ENCODE measurements at places on chromosomes 11 and 22.
A peak's percentile ranks its signal among the peaks of the same experiment; 100 is the strongest.

- DNase-seq = no peak
Measured at GRCh38 chr11:120978701-120979100, 45.2 kb upstream of the TBCEL start.

- no peak for DNase-seq
Measured at GRCh38 chr11:334264-334994, 13.8 kb upstream of the IFITM3 start.

DNA sequence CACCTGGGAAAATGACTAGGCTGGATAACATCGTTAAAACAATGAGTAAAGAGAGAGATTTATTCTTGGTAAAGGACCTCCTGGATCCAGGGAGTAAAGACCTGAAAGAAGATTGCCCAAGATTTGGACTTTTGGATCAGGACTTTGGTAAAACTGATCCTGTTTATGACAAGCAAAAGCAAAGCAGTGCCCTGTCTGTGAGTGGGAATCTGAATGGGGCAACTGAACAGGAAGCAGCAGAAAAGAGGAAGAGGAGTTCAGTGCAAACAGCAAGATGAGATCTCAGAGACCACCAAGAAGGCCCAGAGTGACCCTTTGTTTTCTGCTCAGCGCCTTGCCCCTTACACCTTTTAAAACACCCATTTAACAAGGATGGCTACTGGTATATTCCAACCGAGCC, 122.0 kb downstream of the VPREB1 start:
- DNase-seq = no peak

GRCh38 chr11:86861810-86862209, 61.5 kb downstream of the PRSS23 start:
- DNase-seq = no peak

DNA sequence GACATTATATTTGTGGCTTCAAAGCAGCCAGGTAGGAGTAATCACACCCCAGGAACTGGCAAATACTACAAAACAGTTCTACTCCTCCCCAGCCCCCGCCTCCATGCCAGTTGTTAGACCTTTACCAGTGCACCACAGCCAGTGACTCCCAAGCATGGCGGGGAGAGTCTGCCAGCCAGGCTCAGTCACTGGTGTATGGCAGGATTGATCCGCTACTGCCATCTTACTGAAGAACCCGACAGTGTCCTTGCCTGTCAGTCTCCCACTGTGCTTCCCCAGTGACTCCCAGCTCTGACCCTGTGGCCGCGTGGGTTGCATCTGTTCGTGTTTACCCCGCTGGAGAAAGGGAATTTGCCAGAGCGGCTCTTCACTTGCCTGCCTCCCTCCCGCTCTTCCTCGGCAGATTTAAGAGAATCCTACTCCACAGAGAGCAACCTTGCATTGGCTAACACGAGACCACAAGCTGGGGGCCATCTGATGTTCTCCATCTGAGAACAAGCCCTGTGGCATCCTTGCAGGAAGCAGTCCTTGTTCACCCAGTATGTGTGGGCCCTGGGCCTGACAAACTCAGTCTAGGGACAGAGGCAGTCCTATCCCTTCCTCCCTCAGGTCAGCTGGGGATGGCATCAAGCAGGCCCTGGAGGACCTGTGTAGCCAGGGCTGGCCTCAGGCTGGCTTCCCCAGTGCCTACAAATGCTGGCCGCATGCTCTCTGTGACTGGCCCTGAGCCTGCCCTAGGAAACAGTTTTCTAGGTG, 33.1 kb downstream of the GNAZ start:
- DNase-seq = no peak

- no peak for DNase-seq
Measured at GRCh38 chr11:64687643-64688533, 35.1 kb downstream of the NRXN2 start.

- DNase-seq = no peak
Measured at GRCh38 chr11:93735627-93736026, 5.7 kb downstream of the TAF1D start.

DNA sequence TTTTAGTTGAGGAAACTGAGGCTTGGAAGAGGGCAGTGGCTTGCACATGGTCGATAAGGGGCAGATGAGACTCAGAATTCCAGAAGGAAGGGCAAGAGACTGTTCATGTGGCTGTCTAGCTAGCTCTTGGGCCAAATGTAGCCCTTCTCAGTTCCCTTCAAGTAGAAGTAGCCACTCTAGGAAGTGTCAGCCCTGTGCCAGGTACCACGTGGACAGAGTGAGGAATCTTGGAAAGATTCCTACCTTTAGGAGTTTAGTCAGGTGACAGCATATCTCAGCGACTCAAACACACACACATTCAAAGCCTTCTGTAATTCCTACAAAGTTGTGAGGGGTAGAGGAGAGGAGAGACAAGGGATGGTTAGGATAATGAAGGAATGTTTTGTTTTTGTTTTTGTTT, 18.3 kb downstream of the PIK3IP1 start:
- DNase-seq = no peak

DNA sequence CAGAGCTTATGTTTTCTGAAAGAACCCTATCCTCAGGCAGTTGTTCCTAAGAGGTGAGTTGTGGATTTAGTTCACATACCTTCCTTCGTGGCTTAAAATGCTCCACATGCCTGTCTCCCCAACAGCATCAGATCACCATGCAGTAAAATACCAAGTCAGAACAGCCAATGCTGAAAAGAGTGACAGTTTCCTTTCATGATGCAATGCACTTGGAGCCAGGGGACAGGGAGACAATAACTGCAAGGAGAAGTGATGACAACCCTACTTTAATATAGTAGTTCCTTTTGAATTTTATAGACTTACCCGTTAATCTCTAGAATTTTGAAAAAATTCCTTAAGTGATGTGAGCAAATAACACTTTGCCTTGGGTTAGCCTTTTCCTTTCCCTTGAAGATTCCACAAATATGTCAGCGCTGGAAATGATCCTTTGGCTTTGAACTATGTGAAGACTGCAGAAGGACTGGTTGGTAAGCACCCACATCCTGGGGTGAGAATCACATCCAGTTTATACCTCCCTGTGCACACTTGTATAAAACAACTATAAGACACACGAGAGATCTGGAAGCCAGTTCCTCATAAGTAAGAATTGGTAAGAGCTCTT, 71.2 kb downstream of the PIWIL4 start:
- no peak for DNase-seq

DNA sequence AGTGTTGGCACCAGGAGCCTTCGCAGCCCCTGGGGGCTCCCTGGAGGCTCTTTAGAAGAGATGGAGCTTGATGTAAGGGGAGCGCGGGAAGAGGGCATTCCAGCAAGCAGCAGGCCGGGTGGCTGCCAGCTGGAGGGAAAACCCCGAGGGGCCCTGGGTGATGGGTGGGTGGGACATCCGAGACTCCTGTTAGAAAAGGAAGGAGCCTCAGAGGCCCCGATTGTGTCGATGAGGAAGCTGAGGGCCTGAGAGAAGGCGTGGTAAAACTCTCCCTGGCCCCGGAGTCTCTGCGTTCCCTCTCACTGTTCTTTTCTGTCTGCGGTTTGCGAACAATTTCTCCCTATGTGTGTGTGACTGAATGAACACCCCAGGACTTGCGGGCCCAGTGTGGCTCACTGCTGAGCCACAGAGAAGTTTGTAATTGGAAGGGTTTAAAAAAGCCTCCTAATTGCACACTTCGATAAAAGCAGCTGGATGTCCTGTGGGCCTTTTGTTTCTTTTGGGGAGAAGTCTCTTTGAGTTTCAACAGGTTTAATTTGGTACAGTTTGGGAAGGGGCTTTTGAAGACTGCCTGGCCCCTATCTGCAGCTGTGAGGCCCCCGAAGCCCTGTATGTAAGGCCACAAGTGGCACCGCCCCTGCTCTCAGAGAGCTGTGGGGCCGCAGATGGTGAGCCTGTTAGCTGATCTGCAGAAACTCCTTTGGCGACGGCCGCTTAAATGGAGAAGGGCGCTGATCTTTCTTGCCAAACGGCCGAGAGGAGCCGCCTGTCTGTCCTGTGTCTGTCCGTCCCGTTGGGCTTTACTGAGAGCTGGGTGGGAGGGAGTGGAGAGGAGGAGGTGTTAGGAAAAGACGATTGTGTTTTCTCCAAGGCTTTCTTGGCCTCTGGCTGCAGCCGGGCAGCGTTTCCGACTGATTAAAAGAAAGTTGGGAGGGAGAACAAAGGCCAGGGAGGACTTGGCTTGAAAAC, 2.0 kb downstream of the FBLN1 start:
- peak; percentile 55 for DNase-seq

DNA sequence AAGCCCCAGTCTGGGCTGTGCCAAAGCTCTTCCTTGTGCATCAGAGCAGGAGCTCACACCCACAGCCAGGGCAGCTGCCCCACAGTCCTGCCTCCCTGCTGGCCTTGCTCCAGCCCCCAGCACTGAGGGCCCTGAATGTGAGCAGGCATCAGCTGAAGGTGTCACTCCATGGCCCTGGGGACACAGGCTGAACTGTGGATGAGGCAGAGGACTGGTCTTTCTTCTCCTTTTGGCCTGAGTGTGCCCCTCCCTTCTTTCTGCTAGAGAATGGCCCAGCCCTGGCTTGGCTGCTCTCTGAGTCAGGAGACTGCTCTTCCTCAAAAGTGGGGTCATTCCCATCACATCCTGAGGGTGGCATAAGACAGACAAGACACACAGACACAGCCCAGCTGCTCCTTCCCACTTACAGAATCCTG, 16.2 kb downstream of the OTOG start:
- no peak for DNase-seq

Data from hematopoietic multipotent progenitor cell (in vitro differentiated cells).